ENCODE measurements at places on chromosomes 5 and 9.
A peak's percentile ranks its signal among the peaks of the same experiment; 100 is the strongest.

DNA sequence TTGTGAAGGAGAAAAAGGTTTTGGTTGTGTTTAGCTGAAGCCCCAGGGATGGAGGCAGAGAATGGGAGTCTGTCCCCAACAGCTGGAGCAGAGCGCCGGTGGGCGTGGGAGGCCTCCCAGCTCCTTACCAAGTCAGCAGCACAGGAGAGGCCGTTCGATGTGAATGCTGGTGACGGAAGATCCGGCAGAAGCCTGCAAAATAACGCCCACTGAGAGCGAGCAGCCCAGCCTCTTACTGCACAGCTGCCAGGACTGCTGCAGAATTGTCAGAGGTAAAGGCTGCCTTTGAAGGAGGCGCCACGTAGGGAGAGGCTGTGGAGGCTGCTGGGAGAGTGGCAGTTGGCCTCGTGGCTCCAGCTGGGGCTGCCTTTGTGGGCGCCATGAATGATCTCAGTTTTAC, 26.2 kb downstream of the ANGPTL2 start:
- no peaks in the 10 kb centered on the region for H3K27me3 ChIP-seq
- H3K4me3 ChIP-seq, result no peak overlapping the region
- no peak for DNase-seq
- no peaks in the 10 kb centered on the region for H3K4me1 ChIP-seq
- H3K27ac ChIP-seq, result no peak overlapping the region

- H3K27ac ChIP-seq, result no peak overlapping the region
- H3K4me3 ChIP-seq, result no peak overlapping the region
- no peaks in the 10 kb centered on the region for H3K4me1 ChIP-seq
- peaks cover 12% of the 10 kb centered on the region for H3K36me3 ChIP-seq
- no peaks in the 10 kb centered on the region for H3K27me3 ChIP-seq
Observed at GRCh38 chr5:136984772-136985446, 514.2 kb downstream of the SPOCK1 start.

- DNase-seq, result peak; percentile 82
- no peak overlapping the region for H3K27ac ChIP-seq
- no peaks in the 10 kb centered on the region for H3K4me1 ChIP-seq
- no peaks in the 10 kb centered on the region for H3K36me3 ChIP-seq
- peaks cover 24% of the 10 kb centered on the region for H3K27me3 ChIP-seq
- H3K4me3 ChIP-seq, result no peak overlapping the region
Observed at GRCh38 chr5:137778772-137779564, 24.8 kb upstream of the HNRNPA0 start.

DNA sequence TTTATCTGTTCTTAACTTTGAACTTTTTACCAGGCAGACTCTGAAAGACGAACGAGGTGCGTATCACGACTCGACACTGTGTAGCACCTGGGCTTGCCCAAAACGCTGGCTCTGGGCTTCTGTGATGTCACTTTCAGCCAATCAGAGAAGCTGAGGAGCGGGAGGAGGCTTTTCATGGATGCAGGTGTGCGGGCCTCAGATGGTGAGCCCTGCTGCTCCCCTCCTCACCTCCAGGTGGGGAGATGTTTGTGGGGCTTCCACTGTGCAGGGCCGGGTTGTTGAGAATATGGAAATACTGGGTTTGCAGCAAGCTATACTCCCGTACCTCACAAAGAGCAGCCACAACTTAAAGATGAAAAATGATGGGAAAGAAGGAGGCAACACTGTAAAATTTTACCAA, 246.3 kb downstream of the IRX2 start:
- H3K4me3 ChIP-seq, result no peak overlapping the region
- no peaks in the 10 kb centered on the region for H3K36me3 ChIP-seq
- no peaks in the 10 kb centered on the region for H3K4me1 ChIP-seq
- H3K27me3 ChIP-seq, result no peaks in the 10 kb centered on the region
- no peak overlapping the region for H3K27ac ChIP-seq
- no peak for DNase-seq

DNA sequence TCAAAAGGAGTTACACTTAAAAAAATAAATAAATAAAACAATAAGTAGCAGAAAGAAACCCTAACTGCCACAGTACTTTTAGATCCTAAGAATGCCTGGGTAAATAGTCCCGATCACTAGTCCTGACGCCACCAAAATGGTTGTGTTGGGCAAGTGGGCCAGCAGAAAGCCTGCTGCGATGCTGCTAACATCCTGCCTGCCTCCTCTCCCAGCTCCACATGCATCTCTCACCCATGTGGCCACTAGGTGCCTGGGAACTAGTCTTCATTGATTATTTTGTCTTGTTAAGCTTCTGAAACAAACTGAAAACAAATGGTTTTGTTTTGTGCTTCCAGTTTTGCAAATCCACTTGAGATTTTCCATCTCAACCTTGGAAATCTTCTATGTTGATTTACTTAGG, 54.4 kb upstream of the TRAF1 start:
- no peak overlapping the region for H3K4me3 ChIP-seq
- H3K27ac ChIP-seq, result no peak overlapping the region
- H3K36me3 ChIP-seq, result no peaks in the 10 kb centered on the region
- DNase-seq, result no peak
- H3K27me3 ChIP-seq, result no peaks in the 10 kb centered on the region
- no peaks in the 10 kb centered on the region for H3K4me1 ChIP-seq

DNA sequence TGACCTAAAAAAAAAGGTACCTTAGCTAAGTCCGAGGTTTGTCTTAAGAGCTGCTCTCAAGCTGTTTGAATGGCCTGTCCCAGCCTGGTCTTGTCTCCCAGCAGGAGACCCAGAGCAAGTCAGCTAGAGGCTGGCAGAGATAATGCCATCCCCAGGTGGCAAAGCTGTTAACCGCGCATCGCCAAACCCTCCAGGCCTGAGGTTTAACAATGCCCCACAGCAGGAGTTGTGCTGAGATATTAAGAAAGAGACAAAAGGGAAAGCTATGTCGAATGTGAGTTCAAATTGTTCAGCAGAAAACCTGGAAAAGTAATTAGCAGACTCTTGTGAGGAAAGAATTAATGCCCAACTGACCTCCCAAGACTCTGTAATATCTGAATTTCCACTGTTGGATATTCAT, 187.1 kb downstream of the FSTL4 start:
- no peak overlapping the region for H3K27ac ChIP-seq
- peaks cover 15% of the 10 kb centered on the region for H3K4me1 ChIP-seq
- DNase-seq, result no peak
- H3K36me3 ChIP-seq, result peaks cover 4% of the 10 kb centered on the region
- no peaks in the 10 kb centered on the region for H3K27me3 ChIP-seq

- no peak overlapping the region for H3K4me3 ChIP-seq
- no peak overlapping the region for H3K27ac ChIP-seq
- peaks cover 33% of the 10 kb centered on the region for H3K36me3 ChIP-seq
- no peaks in the 10 kb centered on the region for H3K4me1 ChIP-seq
- DNase-seq, result no peak
Observed at GRCh38 chr9:136494012-136494411, 11.2 kb upstream of the SEC16A start.

GRCh38 chr5:176741561-176742211, 68.7 kb upstream of the UNC5A start:
- H3K36me3 ChIP-seq, result no peaks in the 10 kb centered on the region
- no peaks in the 10 kb centered on the region for H3K4me1 ChIP-seq
- no peak overlapping the region for H3K4me3 ChIP-seq
- no peak overlapping the region for H3K27ac ChIP-seq
- DNase-seq, result no peak

GRCh38 chr9:3181049-3181953, 337.4 kb upstream of the PUM3 start:
- peak; percentile 40 for DNase-seq
- no peak overlapping the region for H3K27ac ChIP-seq
- no peaks in the 10 kb centered on the region for H3K36me3 ChIP-seq
- H3K4me3 ChIP-seq, result no peak overlapping the region
- H3K4me1 ChIP-seq, result peaks cover 8% of the 10 kb centered on the region
- peaks cover 43% of the 10 kb centered on the region for H3K27me3 ChIP-seq

DNA sequence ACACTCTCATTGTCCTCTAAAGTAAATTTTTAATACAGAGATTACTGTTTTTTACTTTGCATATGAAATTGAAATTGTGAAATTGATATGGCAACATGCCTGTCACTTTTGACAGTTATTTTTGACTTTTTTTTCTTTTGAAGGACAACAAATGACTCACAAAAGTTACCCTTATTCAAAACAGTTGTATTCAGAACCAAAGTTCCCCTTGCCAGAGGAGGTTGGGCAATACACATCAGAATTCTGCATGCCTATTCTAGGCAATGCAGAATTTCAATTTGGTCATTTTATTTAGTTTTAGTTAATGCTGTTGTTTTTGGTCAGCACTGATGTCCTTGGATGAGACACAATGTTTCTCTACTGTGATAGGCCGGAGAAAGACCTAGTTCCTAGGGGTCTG, 299.1 kb upstream of the PRR16 start:
- H3K27me3 ChIP-seq, result no peaks in the 10 kb centered on the region
- H3K36me3 ChIP-seq, result no peaks in the 10 kb centered on the region
- H3K27ac ChIP-seq, result no peak overlapping the region
- H3K4me1 ChIP-seq, result peaks cover 5% of the 10 kb centered on the region
- DNase-seq, result peak; percentile 44

DNA sequence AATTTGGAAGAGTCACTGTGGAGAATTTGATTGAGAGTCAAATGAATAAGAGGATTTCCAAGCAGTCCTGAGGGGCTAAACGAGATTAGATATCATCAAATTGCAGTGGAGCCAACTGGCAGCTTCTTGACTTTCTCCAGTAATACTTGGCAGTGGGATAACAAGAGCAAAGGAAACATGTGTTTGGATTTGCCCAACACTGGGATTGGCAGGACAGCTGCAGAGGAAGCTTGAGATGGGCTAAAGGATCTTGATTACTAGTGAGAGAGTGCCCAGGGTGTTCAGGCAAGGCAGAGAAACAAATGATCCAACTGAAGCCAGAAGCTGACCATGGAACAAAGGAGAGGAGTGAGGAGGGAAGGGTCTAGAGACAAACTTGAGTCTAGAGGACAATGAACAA, 356.0 kb upstream of the ISL1 start:
- no peak overlapping the region for H3K27ac ChIP-seq
- no peak overlapping the region for H3K4me3 ChIP-seq
- no peak for DNase-seq
- peaks cover 50% of the 10 kb centered on the region for H3K27me3 ChIP-seq
- H3K4me1 ChIP-seq, result no peaks in the 10 kb centered on the region
- H3K36me3 ChIP-seq, result no peaks in the 10 kb centered on the region

- no peak for DNase-seq
- no peaks in the 10 kb centered on the region for H3K36me3 ChIP-seq
- H3K4me1 ChIP-seq, result no peaks in the 10 kb centered on the region
- no peaks in the 10 kb centered on the region for H3K27me3 ChIP-seq
Observed at GRCh38 chr9:22050924-22051323, 41.8 kb upstream of the CDKN2B start.

GRCh38 chr5:37717613-37718431, 122.0 kb downstream of the GDNF start:
- peaks cover 19% of the 10 kb centered on the region for H3K4me1 ChIP-seq
- DNase-seq, result peak; percentile 90
- H3K27me3 ChIP-seq, result no peaks in the 10 kb centered on the region
- no peak overlapping the region for H3K4me3 ChIP-seq
- H3K27ac ChIP-seq, result no peak overlapping the region

DNA sequence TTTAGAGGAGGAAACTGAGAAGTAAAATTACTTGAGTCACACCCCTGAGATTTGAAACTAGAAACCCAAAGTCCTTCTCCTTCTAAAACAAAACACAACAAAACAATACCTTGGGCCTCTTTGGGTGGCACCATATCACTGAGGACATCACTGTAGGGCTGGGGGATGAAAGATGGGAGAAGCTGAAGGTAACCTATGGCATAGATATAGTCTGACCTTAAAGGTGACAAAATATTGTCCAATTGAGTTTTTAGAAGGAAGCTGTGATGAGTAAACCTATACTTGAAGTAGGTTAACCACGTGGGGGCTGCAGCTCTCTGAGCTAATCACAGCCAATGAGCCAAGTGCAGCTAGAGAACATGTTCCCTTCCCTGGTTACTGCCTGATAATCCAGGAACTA, 167.4 kb upstream of the CD180 start:
- no peak overlapping the region for H3K4me3 ChIP-seq
- no peak for DNase-seq
- H3K36me3 ChIP-seq, result no peaks in the 10 kb centered on the region
- H3K27me3 ChIP-seq, result no peaks in the 10 kb centered on the region

DNA sequence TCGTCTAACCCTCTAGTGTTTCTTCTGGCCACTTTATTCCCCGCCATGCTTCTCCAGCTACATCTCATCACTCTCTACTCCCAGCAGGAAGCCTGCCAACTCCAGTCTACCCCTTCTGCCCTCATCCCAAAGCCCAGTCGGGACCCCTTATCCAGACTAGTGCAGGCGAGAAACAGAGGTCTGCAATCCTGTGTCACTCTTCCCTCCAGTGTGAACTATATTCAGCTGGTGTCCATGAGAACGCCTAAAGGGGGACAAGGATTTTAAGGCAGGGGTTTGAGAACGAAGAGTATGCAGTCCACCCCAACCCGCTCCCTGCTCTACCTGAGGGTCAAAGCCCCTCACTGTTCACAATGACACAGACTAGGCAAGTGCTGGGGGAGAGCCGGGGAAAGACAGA, 41.7 kb upstream of the GABRP start:
- no peaks in the 10 kb centered on the region for H3K36me3 ChIP-seq
- DNase-seq, result no peak
- H3K4me1 ChIP-seq, result peaks cover 5% of the 10 kb centered on the region
- H3K27me3 ChIP-seq, result no peaks in the 10 kb centered on the region

- no peak overlapping the region for H3K4me3 ChIP-seq
- H3K27ac ChIP-seq, result no peak overlapping the region
- H3K36me3 ChIP-seq, result no peaks in the 10 kb centered on the region
Observed at GRCh38 chr9:134826336-134827285, 54.0 kb upstream of the FCN2 start.

- H3K4me3 ChIP-seq, result peak overlapping the region; percentile 52
- H3K4me1 ChIP-seq, result peaks cover 45% of the 10 kb centered on the region
- peaks cover 31% of the 10 kb centered on the region for H3K36me3 ChIP-seq
- no peaks in the 10 kb centered on the region for H3K27me3 ChIP-seq
- DNase-seq, result peak; percentile 94
Observed at GRCh38 chr5:150517272-150518152, 9.6 kb downstream of the NDST1 start.

- H3K36me3 ChIP-seq, result no peaks in the 10 kb centered on the region
- no peaks in the 10 kb centered on the region for H3K4me1 ChIP-seq
- H3K27me3 ChIP-seq, result no peaks in the 10 kb centered on the region
- no peak overlapping the region for H3K4me3 ChIP-seq
Observed at GRCh38 chr9:117697046-117697445, 7.2 kb upstream of the TLR4 start.

- H3K27ac ChIP-seq, result no peak overlapping the region
- H3K36me3 ChIP-seq, result no peaks in the 10 kb centered on the region
- no peak for DNase-seq
- no peak overlapping the region for H3K4me3 ChIP-seq
- peaks cover 13% of the 10 kb centered on the region for H3K27me3 ChIP-seq
Observed at GRCh38 chr5:1526681-1527131, 2.9 kb upstream of the LPCAT1 start.

DNA sequence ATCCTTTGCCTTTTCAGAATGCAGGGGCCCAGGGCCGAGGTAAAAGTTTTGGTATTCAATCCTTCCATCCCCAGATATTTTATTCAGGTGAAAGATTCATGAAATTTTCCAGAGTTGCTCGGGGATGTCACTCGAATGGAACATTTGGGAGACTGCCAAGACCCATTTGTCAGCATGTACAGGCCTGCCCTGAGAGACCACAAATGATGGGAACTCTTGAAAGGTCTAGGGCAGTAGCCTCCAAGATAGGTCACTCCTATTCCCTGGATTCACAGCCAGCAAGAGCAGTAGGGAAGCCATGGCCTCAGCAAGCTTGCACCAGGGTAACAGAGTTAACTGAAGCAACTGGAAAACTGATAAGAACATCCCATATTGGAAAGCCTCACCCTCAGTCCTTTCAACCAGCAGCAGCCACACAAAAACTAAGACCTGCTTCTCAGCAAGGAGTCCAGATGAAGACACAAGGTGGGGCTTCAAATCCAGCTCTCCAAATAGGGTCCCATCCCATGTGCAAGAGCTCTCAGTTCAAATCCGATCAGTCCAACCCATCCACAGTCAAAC, 12.5 kb downstream of the CARD6 start:
- no peak overlapping the region for H3K4me3 ChIP-seq
- no peak overlapping the region for H3K27ac ChIP-seq
- no peaks in the 10 kb centered on the region for H3K4me1 ChIP-seq
- H3K36me3 ChIP-seq, result peaks cover 19% of the 10 kb centered on the region
- DNase-seq, result peak; percentile 61
